ENCODE measurements at places on chromosomes 16 and 17. TPM values are rescaled to one million over a fixed set of nuclear protein-coding genes. Genes with fewer than 3 reads are reported as not detected.

The NGFR gene
- total RNA-seq = 1.6 TPM

GRCh38 chr17:36732351-36732750, 131.0 kb downstream of the MRM1 start:
- no peak for DNase-seq

The TIGD7 gene
- 3.7 TPM for total RNA-seq

GRCh38 chr17:12613566-12613965, 52.1 kb upstream of the MYOCD start:
- no peak for DNase-seq

DNA sequence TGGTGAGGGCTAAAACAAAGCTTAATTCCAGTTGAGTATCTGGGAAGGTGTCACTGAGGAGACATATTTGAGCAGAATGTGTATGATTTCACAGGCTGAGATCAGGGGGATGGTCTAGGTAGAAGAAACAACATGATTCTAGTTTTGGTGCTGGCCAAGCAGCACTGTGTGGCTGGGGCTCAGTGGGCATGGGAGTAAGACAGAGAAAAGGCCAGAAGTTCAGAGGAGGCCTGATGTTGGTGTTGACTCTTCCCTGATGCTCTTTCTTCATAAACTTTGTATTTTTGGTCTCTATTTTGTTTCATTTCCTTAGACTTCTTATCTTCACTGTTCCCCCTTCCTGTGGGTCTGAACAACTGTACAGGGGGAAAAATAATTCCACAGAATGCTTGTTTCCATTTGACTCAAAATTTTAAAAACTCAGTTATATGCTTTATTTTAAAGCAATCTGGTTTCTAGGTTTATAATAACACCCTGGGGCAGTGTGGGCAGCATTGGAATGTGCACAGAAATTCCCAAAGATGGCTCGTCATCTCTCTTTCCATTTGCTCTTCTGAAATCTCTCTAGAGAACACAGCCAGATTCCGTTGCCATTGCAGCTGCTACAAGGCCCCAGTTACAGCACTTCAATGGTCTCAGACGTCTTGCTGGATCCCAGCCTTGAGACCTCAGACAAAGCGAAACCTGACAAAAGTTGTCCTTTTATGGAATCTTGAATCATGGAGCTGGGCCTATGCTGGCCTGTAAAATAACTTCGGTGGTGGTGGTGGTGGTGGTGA, 68.3 kb downstream of the SNX11 start:
- DNase-seq = no peak

Measured in Caco-2 (cell line).